ENCODE measurements at places on chromosomes 6 and 20.

DNA sequence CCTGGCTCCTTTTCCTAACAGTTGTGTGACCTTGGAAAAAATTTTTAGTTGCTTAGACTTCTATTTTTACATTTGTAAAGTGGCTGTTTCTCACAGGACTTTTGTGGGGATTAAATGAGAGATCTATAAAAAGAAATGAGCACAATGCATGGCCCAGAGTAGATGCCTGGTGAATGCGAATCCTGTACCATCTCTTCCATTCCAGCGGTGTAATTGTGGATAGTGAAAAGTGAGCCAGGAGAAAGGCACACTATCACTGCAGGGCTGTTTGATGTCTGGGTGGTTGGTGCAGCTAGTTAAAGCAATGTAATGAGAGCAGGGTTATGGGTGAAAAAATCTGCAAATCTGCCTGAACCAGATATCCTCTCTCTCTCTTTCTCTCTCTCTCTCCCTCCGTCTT is 347.5 kb upstream of the CITED2 start:
- DNase-seq, result no peak

- no peak for DNase-seq
These were observed 51.7 kb downstream of the PCNA start for GRCh38 chr20:5067877-5068645.

- DNase-seq, result no peak
These were observed 444.8 kb downstream of the MAFB start for GRCh38 chr20:40244286-40244685.

- no peak for DNase-seq
These were observed 32.6 kb upstream of the TAB2 start for GRCh38 chr6:149284904-149285303.

- no peak for DNase-seq
These were observed 128.9 kb downstream of the TMEM200A start for GRCh38 chr6:130494729-130495128.

DNA sequence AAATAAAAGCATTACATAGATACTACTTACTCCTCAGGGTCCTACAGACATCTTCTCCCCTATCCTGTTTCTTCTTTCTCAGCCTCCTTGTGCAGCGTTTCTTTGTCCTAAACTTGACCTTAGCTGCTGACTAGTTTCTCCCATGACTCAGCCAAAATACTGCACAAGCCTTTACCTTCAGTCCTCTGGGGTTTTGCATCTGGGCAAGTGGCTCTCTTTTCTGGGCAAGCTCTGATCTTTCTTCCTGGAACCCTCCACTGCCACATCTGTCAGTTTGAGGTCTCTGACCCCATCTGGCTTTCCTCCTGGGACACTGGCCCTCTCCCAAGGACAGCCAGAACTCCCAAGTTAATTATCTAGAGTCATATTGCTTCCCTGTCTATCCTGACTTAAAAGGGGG is 838.4 kb downstream of the DHX35 start:
- DNase-seq, result no peak

- no peak for DNase-seq
These were observed 18.9 kb downstream of the SERINC3 start for GRCh38 chr20:44502968-44503367.

DNA sequence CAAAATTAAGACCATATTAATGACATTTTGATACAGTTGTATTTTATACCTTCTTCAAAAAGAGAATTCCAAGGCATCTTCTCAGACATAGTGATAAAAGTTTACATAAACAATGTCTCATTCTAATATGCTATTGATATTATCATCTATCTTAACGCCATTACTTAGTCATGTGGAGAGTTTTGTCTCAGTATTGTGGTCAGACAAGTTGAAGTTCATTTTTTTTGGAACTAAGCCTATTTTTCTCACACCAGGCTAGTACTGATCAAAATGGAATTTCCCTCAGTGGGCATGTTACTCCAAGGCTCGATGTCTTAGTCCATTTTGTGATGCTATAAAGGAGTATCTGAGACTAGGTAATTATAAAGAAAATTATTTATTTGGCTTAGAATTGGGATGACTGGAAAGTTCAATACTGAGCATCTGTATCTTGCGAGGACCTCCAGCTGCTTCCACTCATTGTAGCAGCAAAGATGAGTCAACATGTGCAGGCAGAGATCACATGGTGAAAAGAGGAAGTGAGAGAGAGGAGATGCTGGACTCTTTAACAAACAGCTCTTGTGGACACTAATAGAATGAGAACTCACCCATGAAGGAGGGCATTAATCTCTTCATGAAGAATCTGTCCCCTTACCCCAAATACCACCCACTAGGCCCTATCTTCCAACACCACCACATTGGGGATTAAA is 825.5 kb upstream of the MANEA start:
- DNase-seq, result no peak

- peak; percentile 12 for DNase-seq
These were observed 119.7 kb downstream of the MYLK4 start for GRCh38 chr6:2630891-2631571.

- peak; percentile 50 for DNase-seq
These were observed 67.3 kb downstream of the ATP9A start for GRCh38 chr20:51700809-51701285.

- DNase-seq, result no peak
These were observed 317.0 kb downstream of the ZFAND3 start for GRCh38 chr6:38136547-38136946.

GRCh38 chr6:125111219-125111983 is 42.2 kb upstream of the TPD52L1 start:
- no peak for DNase-seq

DNA sequence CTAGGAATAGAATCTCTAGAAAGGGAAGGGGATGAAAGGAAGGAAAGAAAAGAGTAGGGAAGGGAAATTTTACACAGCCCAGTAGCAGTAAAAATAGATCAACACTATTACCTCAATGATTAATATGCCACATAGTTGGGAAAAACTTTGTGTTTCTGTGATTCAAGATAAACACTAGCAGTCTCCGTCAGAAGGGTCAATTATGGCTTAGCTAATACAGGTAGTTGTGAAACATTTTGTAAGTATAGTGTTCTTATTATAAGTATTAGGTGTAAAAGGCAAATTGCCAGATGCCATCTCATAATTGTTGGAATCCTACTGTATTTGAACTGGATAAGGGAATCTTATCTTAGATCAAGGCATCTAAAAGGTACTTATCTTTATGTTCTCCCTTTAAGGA is 165.7 kb downstream of the MTFR2 start:
- DNase-seq, result no peak

GRCh38 chr6:7215798-7216231 is 97.2 kb downstream of the SSR1 start:
- DNase-seq, result no peak

DNA sequence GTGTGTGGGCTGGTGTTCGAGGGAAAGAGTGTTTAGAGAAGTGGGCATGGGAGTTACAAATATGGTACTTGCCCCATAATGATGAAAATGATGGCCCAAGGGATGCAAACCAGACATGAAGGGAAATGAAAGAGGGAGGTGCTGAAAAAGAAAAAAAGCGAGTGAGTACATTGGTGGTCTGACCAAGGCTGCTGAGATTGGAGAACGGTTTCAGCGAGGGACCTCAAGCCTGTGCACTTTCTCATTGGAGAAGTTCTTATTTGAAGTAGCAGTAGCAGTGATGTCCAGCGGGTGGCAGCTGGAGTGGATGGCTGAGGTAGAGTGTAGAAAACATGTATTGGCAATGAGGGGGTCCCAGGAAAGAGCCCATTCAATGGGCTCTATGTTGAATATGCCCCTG is 54.8 kb downstream of the TNFAIP3 start:
- DNase-seq, result no peak

DNA sequence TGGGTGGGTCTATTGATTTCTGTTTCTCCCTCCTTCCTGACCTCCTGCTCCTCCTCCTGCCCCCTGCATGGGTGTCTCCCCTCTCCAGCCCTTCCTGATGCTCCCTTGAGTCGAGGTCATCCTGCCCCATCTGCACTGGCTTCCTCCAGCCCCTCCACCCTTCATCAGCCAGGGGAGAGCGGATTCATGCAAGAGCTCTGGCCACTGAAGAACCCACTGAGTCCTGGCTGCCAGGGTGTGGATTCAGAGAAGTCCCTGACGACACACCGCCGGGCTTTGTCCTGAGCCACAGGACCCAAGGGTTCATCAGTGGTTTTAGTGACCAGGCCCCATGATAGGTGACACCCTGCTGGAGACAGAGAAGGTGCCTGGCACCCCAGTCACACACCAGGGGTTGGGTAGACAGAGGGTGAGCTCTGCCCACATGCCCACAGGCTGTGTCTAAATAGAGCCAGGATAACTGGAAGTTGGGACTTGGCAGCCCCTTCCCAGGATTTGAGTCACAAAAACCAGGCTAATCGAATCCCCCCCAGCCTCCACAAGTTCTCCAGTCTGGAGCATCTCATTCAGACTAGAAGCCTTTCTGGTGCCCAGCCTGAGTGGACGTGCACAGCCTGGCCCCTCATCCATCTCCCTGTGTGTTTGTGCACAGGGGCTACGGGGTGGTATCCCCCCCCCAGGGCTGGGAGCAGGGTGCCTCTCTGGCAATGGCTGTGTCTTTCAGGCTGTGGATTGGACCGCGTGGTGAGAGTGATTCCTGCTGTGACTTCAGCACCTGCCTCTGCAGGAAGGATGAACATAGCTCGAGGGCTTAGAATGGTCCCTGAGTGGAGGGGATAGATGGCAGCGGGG is 1.2 kb downstream of the GFRA4 start:
- DNase-seq, result no peak

DNA sequence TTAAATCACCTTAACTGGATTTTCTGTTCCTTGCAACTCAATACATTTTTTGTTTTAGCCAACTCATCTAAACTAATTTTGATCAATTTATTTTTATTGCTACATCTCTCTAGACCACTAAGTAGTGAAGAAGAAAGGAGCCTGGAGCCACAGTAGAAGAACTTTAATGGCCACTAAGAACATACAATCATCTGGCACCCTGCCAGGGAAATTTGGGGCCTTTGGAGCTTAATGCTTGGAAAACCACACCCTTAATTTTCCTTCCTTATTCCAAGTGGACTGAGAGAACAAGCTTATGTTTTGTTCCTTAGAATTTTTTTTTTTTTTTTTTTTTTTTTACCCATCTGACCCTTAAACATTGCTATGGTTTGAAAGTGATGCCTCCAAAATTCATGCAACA is 12.0 kb upstream of the GMDS start:
- DNase-seq, result no peak

DNA sequence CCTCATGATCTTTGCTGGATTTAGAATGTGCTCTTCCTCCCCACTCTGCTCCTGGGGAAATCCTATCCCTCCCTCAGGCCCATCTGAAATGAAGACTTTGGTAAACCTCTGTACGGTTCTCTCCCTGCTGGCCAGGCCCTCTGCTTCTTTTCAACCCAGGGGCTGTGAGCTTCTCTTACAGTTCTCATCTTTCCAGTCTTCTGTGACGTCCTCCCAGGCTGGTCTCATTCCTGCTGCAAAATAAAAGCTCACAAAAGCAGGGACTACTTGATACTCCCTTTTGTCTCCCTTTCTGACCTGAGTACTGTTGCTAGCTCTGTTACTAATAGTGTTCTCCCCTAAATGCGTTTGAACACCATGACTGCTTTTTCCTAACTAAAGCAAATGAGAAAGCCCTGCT is 46.3 kb downstream of the UNC5CL start:
- no peak for DNase-seq

DNA sequence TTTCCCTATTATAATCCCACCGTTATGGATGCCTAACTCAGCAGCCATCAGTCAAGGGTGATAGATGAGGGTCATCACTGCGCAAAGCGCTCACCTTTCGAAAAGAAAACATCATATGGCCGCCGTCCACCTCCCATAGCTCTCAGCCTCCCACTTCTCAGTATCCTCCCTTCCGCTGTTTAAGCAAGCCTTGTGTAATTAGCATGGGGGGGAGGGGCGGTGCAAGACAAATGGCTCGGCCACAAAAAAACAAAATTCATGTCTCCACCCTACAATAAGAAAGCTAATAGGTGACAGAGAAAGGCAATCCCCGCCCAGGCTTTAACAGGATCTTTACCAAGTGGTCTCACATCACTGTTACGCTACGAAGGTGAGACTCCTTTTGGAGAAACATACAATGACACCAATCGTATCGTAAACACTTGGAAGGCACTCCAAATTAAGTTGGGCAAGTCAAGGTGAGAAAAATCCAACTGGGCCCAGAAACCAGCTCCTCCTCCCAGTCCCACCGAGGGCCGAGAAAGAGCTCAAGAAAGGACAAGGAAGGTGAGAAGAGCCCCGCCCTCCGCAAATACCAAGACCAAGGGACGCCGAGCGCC is 645 bp downstream of the DDX39B start:
- peak; percentile 34 for DNase-seq

GRCh38 chr20:4051413-4052138 is 36.2 kb upstream of the RNF24 start:
- no peak for DNase-seq

- no peak for DNase-seq
These were observed 19.1 kb downstream of the ACSS2 start for GRCh38 chr20:34895465-34895864.

DNA sequence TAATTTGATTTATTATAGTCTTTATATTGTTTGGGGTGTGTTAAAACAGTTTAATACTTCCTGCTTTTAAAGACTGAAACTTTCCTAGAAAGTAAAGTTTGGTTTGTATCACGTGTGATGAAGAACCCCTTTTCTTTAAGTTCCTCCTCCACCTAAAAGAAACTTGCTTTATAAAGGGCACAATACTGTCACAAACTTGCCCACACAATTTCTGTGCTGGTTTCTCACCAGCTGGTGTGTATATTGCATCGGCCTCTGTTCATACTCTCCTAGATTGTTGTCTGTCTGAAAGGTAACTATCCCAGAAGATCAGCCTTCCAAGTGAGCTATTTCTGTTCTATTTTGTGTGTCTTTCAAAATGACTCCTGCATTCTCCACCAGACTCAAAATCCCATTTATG is 46.9 kb downstream of the ANKRD6 start:
- no peak for DNase-seq

DNA sequence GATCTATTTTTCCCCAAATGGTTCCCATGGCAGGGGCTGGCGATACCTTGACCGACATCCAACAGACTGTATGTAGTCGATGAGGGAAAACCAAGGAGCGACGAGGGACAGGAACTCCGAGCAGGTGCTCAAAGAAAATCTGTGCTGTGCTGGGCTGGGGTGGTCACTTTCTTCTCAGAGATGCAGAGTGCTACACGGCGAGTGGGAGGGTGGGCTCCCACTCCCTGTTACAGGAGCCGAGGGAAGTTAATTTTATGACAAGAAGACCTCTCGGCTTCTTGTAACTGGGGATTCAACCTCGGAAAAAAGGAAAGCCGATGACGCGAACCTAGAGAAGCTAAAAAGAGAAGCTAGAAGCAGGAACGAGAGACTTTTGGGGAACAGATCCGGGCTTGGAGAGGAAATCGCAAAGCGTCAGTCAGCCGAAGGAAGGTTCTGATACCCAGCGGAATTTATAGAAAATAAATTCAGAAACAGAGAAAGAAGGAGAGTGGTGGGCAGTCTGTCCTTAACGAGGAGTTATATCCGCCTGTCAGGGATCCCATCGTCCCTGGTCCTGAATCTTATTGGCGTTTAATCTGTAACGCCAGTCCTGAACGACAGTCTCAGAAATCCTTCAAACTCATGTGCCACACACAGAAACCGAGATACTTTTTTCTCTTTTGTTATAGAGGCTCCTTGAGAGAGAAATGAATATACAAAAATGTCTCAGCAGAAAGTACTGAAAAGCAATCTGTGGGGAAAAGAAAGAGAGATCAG is 84.6 kb upstream of the ZNF322 start:
- no peak for DNase-seq

- no peak for DNase-seq
These were observed 599.2 kb downstream of the COL12A1 start for GRCh38 chr6:74606582-74607071.

GRCh38 chr6:16296061-16296670 is 57.8 kb downstream of the GMPR start:
- DNase-seq, result peak; percentile 83
